ENCODE measurements at places on chromosomes 6 and 20.

GRCh38 chr20:34824806-34825529 is 483 bp downstream of the NCOA6 start:
- peak; percentile 56 for DNase-seq

DNA sequence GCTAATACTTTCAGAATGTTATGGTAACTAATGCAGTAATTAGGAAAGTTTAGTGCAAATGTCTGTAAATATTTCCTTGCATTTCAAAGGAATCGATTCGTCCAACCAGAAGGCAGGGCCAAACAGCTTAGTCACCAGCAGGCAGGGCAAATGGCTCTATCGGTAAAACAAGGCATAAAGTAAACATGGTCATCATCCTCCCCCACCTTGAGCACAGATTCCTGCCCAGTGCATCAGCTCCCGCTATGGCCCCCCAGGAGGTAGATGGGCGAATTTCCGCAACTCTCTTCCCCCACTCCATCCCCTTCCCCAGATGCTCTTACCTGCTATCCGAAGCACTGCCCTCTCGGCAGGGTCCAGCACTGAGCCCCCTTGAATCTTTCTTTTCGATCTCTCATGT is 103.8 kb upstream of the BEND6 start:
- no peak for DNase-seq

- no peak for DNase-seq
These were observed 1067.5 kb upstream of the MAP3K7 start for GRCh38 chr6:91654357-91654756.

- DNase-seq = no peak
These were observed 6.3 kb downstream of the TAF4 start for GRCh38 chr20:62059401-62059800.

- no peak for DNase-seq
These were observed 134.6 kb downstream of the SOBP start for GRCh38 chr6:107624541-107624940.

Measured in CD4-positive, alpha-beta T cell treated with Interleukin-2 at 100 ng/mL for 4 hours (primary cell).